ENCODE measurements at places on chromosomes 11 and 22.

DNA sequence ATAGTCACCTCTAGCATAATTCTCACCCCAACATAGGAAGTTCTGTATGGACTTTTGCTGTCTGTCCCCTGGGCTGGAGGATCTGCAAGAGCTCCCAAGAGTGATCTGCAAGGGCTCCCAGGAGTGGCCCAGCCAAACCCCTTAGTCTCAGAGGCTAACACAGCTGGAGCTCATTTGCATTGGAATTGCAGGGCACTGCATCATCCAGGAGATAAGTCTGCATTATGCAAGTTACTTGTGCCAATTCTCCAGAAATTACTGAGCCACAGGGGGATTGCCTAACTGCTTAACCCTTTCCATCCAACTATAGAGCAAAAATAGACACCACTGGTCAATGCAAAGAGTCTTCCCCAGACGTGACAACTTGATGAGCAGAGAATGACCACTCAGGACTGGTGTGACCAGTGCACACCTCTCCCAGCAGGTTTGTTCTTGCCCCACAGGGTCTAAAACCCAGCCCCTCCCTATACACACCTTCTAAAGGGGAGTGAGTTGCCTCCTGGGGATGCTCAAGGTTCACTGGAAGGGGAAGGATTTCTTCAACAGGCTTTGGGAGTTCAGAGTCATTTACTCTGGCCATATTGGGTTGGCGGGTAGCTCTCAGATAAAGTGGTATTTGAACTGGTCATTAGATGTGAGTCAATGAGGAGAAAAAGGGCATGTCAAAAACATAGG is 38.4 kb downstream of the POU2AF3 start:
- DNase-seq: no peak

GRCh38 chr22:42170946-42171345 is 40.3 kb upstream of the CYP2D6 start:
- peak; percentile 19 for DNase-seq

DNA sequence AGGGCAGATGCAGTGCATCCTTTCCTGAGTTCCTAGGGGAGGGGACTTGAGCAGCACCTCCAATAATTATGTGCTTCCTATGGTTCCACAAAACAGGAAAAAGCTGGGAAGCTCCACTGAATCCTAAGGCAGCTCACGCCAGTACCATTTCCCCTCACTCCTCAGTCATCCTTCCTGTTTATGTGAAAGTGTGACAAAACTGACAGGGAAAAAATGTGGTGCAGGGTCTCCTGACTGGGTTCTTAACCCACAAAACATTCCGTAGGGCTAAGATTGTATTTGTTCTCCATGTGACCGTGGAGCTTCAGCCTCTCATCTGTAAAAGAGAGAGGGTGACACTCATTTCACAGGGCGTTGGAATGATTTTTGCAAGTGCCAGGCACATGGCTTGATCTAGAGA is 12.2 kb upstream of the LYVE1 start:
- DNase-seq: no peak

DNA sequence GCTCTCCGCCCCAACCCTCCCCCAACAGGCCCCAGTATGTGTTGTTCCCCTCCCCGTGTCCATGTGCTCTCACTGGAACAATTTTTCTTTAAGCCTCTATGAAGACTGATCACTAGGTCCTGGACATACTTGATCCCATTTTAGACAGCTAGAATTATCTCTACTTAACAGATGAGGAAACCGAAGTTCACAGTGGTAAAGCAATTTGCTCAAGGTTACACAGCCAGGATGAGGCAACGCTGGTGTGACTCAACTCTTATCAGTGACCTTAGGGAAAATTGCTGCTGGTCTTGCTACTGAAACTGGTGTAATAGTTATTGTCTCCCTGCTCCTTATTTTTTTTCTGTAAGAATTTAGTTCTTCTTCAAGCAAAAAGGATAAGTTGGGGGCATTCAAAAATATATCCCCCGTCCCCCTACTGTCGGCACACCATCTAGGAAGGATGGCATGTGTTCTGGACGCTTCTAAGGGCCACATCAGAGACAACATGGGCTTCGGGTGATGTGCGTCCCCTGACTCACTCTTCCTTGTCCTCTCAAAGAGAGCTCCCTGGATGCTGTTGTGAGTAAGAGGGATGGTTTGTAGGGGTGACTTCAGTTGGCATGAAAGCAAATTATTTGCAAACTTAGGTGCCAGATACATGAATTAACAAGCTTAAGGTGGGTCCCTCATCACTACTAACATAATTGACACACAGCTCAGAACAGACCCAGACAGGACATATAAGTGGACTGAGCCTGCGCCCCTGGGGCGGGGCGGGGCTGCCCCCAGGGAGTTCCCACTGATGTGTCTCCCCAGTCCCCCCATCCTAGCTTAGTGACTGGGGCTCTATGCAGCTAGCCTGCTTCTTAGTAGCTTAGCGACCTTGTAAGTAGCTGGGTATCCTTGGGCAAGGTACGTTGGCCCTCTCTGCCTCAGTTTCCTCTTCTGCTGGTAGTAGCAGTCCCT is 23.6 kb upstream of the ALX4 start:
- no peak for DNase-seq

DNA sequence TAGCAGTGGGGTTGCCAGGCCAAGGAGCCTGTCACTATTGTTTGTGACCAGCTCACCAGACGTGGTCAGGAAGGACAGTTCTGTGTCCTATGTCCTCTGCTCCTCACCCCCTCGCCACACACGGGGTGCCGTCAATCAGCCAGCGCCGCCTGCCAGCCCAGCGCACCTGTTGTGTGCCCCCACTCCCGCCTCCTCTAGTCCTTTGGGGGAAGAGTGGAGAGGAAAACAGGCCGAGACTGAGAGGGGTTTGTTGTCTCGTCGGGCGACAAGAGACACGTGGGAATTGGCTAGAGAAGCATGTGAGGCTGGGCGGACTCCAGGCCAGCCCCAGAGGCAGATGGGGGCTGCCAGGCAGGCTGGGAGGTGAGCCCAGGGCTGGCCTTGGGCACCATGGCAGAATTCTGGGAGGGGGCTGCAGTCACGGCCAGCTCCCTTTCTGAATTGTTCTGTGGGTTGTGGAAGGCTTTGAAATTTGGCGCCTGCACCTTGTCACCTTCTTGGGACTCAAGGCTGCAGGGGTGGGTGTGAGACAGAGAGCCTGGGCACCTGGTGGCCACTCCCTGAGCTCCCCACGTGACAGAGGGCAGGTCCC is 3.1 kb upstream of the KCNQ1OT1 start:
- DNase-seq: no peak

- DNase-seq: no peak
Observed at GRCh38 chr11:72712168-72712751, 38.0 kb upstream of the PDE2A start.

GRCh38 chr11:125053167-125053566 is 9.9 kb upstream of the SLC37A2 start:
- DNase-seq: no peak

DNA sequence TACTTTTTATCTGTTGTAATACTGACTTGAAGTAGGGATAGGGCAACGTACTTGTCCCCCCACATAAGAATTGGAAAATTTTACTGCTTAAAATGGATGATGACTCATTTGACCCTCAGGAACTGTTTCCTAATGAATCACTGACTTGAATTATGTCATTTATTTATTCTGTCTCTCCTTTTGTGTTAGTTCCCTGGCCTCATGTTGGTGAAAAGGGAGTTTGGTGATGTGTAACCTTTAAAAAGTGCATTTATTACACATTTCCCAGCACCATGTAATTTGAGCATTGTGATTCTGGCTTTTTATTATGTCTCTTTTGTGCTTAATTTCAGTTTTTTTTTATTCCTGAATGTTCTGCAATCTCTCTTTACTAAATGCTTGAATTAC is 20.3 kb upstream of the PGM2L1 start:
- DNase-seq: no peak

GRCh38 chr11:2317354-2318050 is 15.7 kb downstream of the TSPAN32 start:
- DNase-seq: no peak

Data from NCI-H524 treated with DMSO at 0.1 percent for 48 hours (cell line).